ENCODE measurements at places on chromosomes 3 and 15.

- DNase-seq = peak; percentile 27
These were observed 521.2 kb downstream of the FOXP1 start for GRCh38 chr3:71062037-71062932.

GRCh38 chr15:75349851-75350588, 3.2 kb downstream of the NEIL1 start:
- DNase-seq = no peak

DNA sequence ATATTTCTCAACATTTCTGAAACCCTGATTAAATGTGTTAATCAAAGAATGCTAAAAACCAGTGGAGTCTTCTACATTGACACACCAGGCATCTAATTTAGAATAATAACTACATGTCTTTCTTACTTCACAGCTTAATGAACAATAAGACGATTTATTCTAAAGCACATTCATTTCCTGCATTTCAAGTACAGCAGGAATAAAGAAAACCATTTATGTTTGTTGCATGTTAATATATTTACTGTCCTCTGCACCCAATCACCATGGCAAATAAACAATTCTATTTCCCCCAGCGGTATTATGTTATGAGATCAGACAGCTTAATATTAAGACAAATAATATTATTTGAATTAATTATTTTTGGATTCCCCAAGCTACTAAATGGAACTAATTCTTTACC, 1336.3 kb upstream of the CADM2 start:
- DNase-seq = no peak

GRCh38 chr3:121545049-121545573, 677 bp downstream of the POLQ start:
- no peak for DNase-seq

DNA sequence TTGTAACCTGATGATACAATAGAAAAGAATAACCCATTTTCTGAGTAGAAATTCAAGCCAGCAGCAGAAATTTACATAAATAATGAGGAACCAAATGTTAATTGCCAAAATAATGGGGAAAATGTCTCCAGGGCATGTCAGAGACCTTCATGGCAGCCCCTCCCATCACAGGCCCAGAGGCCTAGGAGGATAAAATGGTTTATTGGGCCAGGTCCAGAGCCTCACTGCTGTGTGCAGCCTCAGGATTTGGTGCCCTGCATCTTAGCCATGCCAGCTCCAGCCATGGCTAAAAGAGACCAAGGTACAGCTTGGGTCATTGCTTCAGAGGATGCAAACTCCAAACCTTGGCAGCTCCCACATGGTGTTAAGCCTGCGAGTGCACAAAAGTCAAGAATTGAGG, 352.1 kb upstream of the MEIS2 start:
- no peak for DNase-seq

DNA sequence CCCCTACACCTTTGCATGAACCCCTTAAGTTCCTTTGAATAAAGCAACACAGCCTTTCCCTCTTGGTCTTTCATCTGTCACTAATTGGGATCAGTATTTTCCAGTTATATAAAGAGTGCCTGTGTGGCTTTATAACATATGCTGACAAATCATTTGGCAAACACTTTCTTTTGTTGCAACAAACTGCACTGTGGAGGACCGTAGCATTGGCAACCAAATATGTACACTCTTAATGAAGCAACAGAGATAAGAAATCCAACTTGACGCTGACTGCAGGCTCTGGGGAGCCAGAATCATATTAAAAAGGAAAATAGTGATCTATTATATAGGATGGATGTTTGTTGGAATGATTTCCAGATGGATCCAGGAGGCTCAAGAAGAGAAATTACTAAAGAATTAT, 120.1 kb upstream of the PRICKLE2 start:
- DNase-seq = peak; percentile 48

- no peak for DNase-seq
These were observed 9.5 kb upstream of the CSPG4 start for GRCh38 chr15:75721923-75722870.

DNA sequence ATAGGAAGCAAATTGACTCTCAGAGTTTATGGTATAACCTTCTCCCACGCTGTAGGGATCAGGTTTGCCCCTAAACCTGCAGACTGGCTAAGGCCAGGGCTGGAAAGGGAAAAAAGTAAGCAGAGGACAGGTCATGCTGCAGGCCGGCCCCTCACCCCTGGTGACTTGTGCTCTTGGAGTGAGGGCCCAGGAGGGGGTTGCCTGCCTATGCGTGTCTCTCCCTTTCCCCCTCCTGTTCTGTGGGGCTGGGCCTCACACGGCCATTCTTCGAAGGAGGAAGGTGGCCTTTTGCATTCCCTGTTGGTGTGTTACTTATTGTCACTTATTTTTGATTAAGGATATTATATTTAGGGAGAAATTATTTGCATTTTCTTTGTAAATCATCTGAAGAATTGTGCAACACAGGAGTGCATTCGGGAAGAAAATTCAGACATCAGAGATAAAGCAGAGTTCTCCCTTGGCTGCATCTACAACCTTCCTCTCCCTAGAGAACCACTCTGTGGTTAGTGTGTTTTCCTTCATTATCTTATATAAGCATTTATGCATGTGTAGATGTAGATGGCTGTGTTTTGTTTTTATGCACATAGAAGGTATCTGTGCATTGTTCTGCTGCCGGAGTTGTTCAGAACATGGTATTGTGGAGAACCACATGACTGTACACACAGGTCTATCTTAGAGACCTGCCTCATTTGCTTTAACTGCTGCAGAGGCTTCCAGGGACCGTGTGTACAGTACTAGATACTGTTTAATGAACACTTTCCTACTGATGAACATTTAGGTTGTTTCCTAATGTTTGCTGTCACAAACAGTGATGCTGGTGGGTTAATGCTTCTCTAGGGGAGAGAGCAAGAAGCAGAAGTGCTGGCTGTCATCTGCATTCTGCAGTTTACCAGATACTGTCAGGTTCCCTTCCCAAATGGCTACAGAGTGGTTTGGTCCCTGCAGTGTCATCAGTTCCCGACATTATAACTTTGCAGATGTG, 133.5 kb downstream of the APBA2 start:
- DNase-seq = no peak

Measured in NCI-H226 (cell line).